ENCODE measurements at places on chromosomes 1 and 21.

GRCh38 chr21:34528131-34528561, 16.1 kb upstream of the KCNE1 start:
- no peaks in the 10 kb centered on the region for H3K27me3 ChIP-seq
- H3K4me3 ChIP-seq = no peak overlapping the region
- no peaks in the 10 kb centered on the region for H3K36me3 ChIP-seq
- no peak for DNase-seq

DNA sequence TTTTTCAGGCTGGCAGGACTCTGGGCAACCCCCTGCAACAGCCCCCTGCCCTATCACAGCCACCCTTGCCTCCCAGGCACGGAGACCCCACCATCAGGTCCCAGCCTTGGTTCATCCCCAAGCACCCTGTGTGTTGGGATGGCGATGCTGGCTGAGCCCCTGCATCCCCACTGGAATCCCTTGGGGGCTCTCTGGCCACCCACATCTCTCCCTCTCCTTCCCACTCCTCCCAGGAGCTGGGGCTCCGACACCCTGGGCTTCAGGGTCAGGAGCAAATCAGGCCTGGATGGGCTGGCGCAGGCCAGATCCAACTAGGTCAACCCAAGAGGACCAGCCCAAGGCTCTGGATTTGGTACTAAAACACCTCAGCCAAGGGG, 25.9 kb downstream of the COL6A1 start:
- no peak overlapping the region for H3K27ac ChIP-seq
- H3K27me3 ChIP-seq = no peaks in the 10 kb centered on the region
- no peak for DNase-seq
- no peaks in the 10 kb centered on the region for H3K4me1 ChIP-seq
- no peak overlapping the region for H3K4me3 ChIP-seq

DNA sequence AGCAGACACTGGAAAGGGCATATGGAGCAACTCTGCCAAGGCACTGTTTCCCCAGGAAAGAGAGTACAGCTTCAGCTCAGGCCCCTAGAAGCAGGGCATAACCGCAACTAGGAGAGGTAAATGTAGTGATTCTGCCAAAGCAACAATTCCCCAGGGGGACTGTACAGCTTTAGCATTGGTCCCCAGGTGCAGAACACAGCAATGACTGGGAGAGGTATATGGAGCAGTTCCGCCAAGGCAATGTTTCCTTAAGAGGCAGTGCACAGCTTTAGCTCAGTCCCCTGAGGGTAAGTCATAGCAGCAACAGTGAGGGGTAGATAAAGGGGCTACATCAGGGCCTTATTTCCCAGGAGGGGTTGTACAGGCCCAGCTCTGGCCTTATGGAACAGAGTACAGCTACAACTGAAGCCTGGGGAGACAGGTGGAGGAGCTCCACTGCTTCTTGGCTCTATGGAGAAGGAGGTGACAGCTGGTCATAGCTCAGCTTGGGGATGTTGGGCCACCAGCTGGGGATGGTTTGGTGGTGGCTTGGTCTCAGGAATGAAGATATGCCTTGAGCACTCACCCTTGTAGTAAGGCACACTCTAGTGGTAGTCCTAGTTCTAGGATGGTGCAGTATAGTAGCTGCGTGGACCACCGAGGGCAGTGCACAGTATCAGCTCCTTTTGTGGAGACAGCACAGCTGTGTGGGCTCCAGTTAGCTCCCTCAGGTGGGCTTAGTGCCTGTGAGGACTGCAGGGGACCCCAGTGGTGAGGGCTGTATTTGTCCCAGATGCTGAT, 582.7 kb downstream of the PTPRC start:
- no peak for DNase-seq
- no peaks in the 10 kb centered on the region for H3K36me3 ChIP-seq
- H3K27me3 ChIP-seq = no peaks in the 10 kb centered on the region
- no peak overlapping the region for H3K27ac ChIP-seq

DNA sequence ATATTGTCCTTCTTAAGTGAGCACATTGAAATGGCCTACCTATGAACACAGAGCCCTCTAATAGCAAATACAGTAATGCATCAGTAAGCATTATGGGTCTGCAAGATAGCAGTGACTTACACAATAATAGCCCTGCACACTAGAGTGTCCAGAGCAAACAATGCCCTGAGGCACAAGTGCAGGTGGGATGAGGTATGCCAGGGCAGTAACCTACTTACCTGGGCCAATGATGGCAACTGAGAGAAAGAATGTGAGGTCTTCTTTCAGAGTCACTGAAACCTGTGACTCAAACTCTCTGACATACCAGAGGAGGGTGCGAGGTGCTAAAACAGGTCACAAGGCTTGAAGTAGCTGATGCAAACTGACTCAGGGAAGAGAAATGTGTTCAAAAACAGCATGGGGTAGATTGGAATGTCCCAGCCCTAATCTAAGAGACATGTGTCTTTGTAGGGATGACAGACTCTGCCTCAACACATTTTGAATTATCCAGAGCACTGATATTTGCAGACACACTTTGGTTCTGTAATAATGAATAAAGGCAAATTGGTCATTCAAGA, 168.5 kb upstream of the RUNX1 start:
- H3K36me3 ChIP-seq = no peaks in the 10 kb centered on the region
- no peak overlapping the region for H3K4me3 ChIP-seq
- no peaks in the 10 kb centered on the region for H3K4me1 ChIP-seq
- DNase-seq = no peak
- no peaks in the 10 kb centered on the region for H3K27me3 ChIP-seq

DNA sequence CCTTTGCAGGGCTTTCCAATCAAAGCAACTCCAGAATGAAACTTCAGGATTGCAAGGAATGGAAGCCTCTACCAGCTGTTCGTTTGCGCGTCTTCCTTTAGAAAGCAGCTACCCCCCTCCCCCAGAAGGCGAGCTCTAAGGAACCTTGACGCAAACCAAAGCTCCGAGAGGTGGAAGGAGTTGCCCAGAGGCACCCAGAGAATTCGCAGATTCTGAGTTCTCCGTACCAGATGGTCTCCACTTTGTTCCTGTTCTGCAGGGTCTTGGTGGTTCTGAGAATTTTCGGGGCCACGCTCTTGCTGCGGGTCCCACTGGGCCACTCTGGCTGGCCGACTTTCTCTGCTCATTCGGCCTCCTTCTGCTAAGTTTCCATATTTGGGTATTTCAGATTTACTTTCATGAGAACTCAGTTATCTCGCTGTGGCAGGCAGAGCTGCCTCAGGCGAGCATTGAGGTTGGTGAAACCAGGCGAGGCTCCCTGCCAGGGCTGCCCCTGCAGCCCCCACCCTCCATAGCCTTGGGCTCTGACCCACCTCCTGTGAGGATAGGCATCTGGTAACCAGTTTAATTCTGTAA, 801 bp downstream of the TRAF5 start:
- peaks cover 38% of the 10 kb centered on the region for H3K4me1 ChIP-seq
- DNase-seq = no peak
- H3K36me3 ChIP-seq = no peaks in the 10 kb centered on the region
- H3K27ac ChIP-seq = peak overlapping the region; percentile 98

All from ascending aorta (tissue), 2 donors.